ENCODE measurements at places on chromosomes 4 and X.

- no peak for DNase-seq
These were observed 59.9 kb upstream of the AP1S2 start for GRCh38 chrX:15914486-15914885.

GRCh38 chr4:153156263-153156662, 48.0 kb upstream of the TRIM2 start:
- DNase-seq: no peak

- no peak for DNase-seq
These were observed 3.2 kb downstream of the RAB33A start for GRCh38 chrX:130174937-130175336.

- no peak for DNase-seq
These were observed 137.9 kb downstream of the FAM13A start for GRCh38 chr4:88919056-88919455.

GRCh38 chr4:139275281-139275735, 4.7 kb downstream of the MGARP start:
- DNase-seq: no peak

GRCh38 chrX:151458824-151459223, 61.8 kb downstream of the VMA21 start:
- no peak for DNase-seq

DNA sequence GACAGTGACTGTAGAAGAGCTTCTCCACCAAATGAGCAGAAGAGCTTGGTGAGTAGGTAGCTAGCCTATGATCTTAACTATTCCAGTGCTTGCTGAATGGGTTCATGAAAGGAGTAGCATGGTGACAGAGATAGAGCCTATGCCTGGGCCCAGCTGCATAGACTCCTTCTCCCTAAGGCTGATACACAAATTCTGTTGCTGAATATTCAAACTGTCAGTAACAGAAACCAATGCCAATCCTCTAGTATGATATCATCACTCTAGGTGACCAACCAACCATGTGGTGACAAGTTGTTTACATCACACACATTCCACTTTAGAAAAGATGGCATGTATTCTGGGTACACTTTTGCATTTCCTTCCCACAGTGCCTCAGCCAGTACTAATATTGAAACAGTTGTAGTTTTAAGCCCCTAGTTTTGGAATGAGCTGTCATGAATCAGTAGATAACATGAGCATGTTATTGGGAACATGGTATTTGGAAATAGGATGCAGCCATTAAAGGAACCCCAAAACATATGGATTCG, 103.4 kb upstream of the GRXCR1 start:
- DNase-seq: no peak

- DNase-seq: no peak
These were observed 5.5 kb upstream of the STK26 start for GRCh38 chrX:132017431-132018185.

- no peak for DNase-seq
These were observed 14.1 kb downstream of the SLC10A7 start for GRCh38 chr4:146507632-146508031.

DNA sequence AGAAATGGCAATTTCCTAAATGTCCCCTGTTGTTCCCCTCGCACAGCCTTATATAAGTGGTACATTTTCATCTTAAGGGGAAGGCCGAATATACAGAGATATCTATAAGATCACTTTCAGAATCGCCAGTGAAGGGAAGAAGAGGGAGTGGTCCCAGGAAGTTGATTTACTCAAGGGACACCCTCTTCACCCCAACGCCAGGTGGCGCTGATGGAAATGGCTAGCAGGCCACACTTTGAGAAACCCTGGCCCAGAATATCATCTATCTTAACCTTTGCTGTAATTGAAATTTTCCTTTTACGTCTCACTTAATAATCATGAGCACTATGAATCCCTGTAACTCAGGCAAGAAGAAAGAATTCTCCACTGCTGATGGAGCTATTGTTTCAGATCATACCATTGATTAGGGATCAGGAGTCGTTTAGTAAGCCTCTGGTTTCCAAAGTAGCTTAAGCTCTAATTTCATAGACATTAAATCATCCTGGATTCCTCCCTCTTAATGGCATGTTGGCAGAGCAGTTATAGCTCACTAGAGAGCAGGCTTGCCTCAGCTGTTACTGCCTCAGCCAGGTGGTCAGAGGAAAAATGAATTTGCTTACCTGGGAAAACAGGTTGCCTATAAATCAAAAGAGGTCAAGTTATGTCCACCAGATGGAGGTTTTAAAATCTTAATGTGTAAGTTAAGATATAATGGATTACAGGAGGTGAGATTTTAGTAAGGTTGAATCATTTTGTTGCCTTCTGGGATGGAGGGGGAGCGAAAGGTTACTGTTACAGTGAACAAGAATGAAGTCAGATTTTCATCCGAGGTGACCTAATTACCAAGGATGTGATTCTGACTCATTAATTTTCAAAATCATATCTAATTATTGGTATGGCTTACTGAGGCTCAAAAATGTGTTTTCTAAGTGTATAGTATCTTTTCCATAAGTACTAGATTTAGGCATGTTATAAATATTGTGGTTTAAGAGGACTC, 941.2 kb upstream of the TENM3 start:
- no peak for DNase-seq

GRCh38 chr4:160038615-160039014, 935.7 kb downstream of the RAPGEF2 start:
- DNase-seq: no peak

- peak; percentile 62 for DNase-seq
These were observed 410.5 kb downstream of the PPP3CA start for GRCh38 chr4:100936661-100937375.

GRCh38 chr4:41442810-41443209, 95.1 kb upstream of the LIMCH1 start:
- DNase-seq: no peak

DNA sequence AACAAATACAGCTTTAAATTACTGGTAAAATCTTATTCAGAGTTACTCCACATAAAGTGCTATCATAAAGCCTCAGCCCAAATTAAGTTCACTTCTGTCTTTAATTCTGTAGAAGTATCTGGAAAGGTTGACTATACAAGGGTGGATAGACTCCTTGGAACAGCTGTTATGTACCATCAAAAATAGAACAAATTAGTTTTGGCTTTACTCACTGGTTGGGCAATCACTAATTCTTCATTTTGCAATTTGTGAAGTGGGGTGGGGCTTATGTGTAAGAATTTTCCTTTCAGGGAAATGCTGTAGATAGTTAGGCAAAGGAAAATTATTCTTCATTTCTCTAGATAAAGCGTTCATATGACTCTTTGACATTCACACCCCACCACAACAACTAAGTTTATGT, 7.8 kb downstream of the DIAPH2 start:
- no peak for DNase-seq

DNA sequence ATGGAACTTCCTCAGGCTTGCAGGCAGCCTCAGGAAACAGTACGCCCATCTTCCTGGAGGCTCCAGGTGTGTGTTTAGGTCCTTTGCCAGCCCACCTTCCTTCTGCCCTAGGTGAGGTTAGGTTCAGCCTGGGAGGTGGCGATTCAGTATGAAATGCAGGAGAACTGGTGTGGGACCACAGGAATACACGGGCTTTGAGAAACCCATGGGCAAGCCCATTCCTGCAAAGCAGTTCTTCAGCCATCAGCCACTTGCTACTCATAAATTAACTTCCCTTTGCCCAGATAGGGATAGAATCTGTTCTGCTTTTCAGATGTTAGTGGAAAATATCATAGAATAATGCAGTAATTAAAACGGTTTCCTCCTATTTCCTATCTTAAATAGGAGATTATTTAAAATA, 32.2 kb downstream of the TBC1D14 start:
- DNase-seq: no peak

DNA sequence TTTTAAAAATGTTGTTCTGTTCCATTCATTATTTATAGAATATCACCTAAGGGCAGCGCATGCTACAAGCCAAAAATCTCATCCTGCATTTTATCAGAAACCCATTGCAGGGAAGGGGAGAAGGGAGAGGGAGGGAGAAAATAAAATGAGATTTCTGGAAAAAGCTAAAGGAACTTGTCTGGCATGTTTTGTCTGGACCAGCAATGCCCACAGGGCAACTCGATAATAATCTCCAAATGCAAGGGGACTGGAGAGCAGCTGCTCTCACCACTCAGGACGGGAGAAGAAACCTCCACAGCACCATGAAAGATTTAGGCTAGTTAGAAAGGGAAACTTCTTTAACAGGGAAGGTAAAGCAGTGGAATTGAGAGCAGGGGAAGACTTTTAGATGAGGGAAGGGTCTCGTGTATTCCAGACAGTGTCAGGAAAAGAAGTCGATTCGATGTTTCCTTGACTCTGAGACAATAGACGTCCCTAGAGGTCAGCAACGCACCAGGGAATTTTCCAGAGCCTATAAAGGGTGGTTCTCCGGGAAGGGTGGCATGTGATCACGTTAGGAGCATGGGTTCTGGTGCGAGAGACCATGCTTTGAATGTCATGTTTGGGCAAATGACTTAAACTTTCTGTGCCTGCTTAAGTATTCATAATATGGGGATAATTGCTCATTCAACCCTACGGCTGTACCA, 132.2 kb upstream of the NDP start:
- no peak for DNase-seq

DNA sequence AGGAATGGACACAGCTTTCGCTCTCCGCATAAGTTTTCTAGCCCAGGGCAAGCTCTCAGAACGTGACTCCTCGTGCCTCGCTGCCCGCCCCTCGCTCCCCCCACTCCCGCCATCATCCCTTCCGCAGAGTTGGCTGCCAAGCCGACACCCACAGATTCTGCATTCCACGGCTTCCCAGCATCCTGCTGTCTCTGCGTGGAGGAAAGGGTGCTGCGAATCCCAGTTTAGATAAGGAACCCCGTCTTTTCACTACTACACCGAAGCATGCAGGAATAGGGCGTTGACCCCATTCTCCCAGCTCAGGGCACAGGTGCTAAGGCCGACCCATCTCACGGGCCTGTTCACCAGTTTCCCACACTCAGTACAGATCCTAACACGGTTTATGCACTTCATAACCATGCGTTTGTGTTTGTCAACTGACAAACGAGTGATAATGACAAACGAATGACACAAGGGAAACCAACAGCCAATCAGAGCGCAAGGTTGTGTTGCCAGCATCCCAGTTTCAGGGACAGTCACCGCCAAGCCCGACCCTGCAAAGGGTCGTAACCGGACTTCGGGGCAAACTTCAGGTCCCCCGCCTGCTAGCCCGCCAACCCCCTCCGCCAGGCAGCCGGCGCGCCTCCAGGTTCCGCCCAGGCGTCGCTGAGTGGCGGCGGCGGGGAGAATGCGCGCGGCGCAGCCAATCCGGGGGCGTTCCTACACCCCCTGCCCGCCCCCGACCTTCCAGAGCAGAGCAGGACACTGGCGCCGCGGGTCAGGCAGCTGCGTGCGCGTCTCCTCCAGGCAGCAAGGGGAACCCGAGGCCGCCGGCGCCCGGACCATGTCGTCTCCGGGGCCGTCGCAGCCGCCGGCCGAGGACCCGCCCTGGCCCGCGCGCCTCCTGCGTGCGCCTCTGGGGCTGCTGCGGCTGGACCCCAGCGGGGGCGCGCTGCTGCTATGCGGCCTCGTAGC, at the start of gene CYP2U1:
CYP2U1 (plus strand) TSS at position 729 of the 954 bp plus-strand sequence; CDS start at position 824, 95 bp downstream.
- no peak for DNase-seq

DNA sequence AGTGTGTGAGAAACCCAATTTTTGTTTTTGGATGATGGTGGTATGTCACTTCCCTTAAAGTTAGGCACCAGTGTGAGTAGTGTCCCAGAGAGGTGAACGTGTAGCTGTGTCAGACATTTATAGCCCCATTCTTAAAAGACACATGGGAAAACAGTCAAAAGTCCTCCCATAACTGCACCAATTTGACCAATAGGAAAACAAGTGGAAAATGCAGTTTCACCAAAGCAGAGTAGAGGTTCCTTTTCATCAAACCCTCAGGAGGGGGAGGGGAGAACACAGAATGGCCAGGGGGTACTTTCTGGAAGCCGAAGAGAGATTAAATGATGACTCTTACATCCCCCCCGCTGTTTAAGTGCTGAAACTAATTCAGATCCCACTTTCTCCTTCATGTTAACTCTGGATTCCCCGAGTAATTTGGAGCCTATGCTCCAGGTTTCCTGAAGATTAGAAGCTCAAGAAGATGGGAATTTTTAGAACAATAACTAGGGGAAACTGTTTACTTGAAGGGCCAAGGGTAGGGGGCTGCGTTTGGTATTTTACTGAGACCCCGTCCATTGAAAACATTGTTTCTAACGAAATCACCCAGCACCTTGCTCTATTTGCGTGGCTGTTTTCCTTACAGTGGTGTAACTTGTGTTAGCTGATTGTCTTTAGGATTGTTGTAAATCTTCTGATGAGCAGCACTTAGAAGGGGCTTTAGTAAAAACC, 2.1 kb upstream of the LEF1 start:
- DNase-seq: no peak

- no peak for DNase-seq
These were observed 72.0 kb upstream of the GPM6A start for GRCh38 chr4:175884048-175884447.

- DNase-seq: no peak
These were observed 59.2 kb downstream of the FSTL5 start for GRCh38 chr4:162104459-162105124.

GRCh38 chr4:7876201-7876875, 63.3 kb downstream of the AFAP1 start:
- peak; percentile 84 for DNase-seq

DNA sequence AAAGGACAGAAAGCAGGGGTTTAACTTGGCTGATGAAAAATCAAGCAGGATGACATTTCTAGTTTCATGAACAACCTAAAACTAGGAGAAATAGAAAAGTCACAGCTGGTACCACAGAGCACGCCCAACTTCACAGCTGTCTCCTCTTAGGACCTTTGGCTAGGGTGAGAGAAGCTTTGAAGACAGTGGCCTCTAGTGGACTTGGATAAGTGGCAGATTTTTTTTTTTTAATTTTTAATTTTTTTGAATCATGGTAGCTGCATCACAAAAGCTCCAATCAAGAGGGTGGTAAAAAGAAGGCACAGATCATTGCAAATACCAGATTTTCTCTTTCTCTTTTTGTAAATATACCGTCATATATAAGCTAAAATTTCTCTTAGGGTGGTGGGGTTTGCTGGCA, 20.2 kb upstream of the MAP3K15 start:
- DNase-seq: no peak

DNA sequence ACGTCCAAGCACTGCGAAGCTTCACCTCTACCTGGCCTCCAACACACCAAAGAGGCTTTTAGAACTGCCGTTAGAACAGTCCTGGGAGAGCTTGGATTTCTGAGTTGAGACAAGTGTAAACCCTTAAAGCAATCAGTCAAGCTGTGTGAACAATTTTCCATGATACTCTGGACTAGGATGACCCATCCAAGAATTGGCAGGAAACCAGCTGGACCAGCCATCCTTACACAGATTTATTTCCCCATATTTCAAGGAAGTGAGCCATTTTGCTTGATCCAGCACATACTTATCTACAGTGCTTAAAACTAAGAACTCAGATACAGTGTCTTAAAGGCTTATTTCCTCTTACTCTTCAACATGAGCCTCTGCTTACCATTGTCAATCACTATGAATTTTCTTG, 340.7 kb upstream of the HS3ST1 start:
- DNase-seq: no peak

GRCh38 chrX:43618366-43619205, 37.5 kb upstream of the MAOA start:
- DNase-seq: no peak

GRCh38 chr4:99029852-99030251, 34.3 kb downstream of the METAP1 start:
- DNase-seq: no peak
